Prostate gland (tissue), 2 donors: ENCODE measurements at places on chromosomes 12 and 14. TPM values are rescaled to one million over a fixed set of nuclear protein-coding genes. Genes with fewer than 3 reads are reported as not detected.
A peak's percentile ranks its signal among the peaks of the same experiment; 100 is the strongest.

- no peak for DNase-seq
Observed at GRCh38 chr12:57868851-57869268, 22.3 kb upstream of the CTDSP2 start.

DNA sequence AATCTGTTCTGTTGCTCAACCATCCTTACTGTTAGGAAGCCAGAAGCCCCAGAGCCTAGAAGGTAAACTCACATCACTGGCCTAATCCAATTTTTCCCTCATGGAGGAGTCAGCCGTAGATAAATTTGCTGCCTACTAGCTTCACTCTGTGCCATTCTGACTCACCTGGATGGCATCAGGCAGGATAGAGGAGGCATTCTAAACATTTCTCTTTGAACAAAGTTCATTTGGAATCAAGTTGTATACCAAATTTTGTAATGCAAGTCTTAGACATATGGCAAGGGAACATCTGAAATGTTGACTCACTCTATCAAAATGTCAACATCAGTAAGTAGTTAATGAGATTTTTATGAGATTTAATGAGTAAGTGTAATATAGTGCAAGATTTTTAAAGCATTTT is 13.6 kb upstream of the TBC1D30 start:
- no peak for DNase-seq

- DNase-seq: peak; percentile 65
Observed at GRCh38 chr14:67940486-67941455, 121.2 kb downstream of the RAD51B start.

GRCh38 chr12:116337312-116337711 is 59.8 kb upstream of the MED13L start:
- no peak for DNase-seq

DNA sequence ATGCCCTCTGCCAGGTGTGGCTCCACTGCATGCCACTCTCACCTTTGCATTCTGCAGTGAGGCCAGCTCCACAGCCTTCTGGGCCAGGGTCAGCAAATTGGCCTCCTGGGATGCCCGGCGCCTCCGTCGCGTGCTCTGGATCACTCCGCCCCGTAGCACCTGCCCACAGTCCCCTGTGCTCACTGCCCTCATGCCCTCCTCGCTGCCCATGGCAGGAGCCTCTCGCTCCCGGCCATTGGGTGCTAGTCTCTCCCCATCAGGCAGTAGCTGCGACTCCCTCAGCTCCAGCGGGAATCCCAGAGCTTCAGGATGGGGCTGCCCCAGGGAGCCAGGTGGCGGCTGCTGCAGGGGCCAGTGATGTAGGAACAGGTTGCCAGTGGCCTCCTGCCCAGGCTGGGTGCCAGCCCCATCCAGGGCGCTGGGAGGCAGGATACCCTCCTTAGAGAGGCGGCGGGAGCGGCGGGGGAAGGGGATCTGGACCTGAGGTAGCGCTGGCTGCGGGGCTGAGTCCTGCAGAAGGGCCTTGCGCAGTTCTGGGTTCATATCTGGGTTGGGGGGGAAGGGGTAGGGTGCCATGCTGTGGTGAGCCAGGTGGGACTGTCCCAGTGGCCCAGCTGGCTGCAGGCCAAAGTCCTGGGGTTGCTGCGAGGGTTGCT is 24.5 kb upstream of the PNMA1 start:
- DNase-seq: no peak

DNA sequence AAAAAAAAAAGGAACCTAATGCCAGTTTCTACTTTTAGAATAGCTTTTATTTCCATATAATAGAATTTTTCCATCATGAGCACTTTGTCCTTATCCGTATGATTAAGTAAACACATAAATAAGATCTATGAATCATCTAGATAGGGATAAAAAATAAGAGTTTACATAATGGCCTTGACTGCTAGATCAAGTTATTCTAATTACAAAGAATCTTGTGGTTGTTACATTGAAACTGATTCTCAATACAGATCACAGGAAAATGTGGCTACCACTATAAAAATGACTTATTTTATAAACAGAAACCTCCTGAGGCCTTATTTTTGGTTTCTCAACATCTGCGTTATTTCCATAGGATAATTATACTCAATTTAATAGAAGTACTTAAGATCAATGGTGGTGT is 34.4 kb upstream of the NDUFA12 start:
- DNase-seq: no peak

Gene MDGA2
- total RNA-seq: 2.1 TPM

Gene SSPN
- 17.0 TPM for total RNA-seq
